ENCODE measurements at places on chromosomes 16 and 17.

DNA sequence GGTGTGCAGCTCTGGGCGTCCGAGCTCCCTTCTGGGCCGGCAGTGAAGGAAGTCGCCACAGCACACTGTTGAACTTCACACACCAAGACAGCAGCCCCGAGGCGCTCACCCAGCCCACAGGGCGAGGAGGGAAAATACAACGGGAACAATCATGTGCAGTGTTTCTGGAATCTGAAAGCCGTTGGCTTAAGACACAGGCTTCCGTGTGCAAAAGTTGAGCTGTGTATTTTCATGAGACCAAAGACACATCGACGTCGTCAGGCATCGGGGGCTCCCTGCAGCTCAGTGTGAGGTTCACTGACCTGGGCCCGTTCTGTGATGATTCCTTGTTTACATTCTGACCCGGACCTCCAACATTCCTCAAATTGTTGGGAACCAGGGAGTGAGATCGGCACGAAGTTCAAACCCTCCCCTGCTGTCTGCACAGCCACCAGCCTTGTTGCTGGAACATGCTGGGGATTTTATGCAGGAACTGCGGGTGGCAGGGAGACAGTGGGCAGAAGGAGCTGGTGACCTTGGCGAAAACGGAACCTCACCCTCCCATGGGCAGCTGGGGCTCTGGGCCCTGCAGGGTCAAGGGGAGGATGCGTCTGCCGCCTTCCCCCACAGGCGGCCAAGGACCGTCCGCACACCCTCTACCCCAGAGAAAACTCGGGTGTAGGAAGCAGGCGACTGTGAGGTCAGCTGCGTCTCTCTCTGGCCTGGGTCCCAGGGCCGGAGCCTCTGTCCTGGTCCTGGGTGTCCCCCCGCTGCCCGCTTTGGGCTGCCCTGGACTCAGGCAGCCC lies 72.2 kb downstream of the METRNL start:
- no peak for DNase-seq

DNA sequence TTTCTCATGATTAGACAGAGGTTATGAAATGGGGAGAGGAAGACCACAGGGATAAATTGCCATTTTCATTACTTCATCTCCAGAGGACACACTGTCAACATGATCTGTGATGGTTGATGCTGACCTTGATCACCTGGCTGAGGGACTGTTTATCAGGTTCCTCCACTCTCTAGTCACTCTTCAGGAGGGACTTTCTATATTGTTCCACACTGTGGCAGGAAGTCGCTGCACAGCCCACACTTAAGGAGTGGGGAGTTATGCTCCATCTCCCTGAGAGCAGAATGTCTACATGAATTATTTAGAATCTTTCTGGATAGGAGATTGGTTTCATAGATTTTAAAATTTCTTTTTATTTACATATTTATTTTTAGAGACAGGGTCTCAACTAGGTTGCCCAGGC lies 46.7 kb downstream of the CYB5B start:
- DNase-seq, result no peak

GRCh38 chr17:80800481-80801391 lies 190.9 kb upstream of the CHMP6 start:
- DNase-seq, result no peak

GRCh38 chr16:13103831-13104530 lies 202.6 kb downstream of the SHISA9 start:
- DNase-seq, result no peak

- no peak for DNase-seq
Measured at GRCh38 chr17:75404223-75404730, 1.2 kb downstream of the GRB2 start.

DNA sequence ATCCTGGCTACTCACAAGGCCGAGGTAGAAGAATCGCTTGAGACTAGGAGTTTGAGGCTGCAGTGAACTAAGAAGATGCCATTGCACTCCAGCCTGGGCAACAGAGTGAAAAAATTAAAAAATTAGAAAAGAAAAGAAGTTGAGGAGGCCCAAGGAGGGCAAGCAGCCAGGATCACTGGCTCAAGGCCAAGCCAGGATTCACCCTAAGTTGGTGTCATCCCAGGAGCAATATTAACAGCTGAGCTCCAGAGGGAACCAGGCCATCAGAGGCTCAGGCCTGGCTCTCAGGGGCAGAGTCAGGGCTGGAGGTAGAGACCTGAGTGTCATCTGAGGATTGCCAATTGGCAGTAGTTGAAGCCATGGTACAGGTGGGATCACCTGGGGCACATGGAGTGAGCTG lies 20.7 kb downstream of the DRC3 start:
- no peak for DNase-seq

GRCh38 chr17:56159826-56160380 lies 6.6 kb downstream of the ANKFN1 start:
- no peak for DNase-seq

DNA sequence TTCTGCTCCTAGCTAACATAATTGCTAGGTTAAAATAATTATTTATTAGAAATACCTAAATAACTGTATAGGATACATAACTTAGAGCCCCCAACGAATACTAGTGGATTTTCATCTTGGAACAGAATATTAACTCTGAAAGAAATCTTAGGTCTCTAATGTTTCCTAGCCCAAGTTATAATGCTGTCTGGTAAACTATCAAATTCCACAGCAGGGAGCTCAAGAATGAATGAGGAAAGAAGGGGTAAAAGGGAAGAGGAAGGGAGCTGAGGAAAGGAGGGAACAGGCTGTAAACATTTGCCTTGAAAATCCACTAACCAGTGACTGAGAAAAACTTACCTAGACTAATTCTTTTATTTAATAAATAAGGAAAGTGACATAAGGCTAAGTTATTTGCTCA lies 93.2 kb upstream of the NACA2 start:
- no peak for DNase-seq

DNA sequence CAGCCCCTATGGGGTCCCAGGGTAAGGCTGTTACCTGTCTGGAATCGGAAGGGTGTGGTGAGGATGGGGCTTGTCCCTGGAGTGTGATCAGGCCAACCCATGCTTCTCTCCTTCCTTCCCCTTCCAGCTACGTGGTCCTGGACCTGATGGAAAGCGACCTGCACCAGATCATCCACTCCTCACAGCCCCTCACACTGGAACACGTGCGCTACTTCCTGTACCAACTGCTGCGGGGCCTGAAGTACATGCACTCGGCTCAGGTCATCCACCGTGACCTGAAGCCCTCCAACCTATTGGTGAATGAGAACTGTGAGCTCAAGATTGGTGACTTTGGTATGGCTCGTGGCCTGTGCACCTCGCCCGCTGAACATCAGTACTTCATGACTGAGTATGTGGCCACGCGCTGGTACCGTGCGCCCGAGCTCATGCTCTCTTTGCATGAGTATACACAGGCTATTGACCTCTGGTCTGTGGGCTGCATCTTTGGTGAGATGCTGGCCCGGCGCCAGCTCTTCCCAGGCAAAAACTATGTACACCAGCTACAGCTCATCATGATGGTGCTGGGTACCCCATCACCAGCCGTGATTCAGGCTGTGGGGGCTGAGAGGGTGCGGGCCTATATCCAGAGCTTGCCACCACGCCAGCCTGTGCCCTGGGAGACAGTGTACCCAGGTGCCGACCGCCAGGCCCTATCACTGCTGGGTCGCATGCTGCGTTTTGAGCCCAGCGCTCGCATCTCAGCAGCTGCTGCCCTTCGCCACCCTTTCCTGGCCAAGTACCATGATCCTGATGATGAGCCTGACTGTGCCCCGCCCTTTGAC lies 2.4 kb downstream of the MAPK7 start:
- no peak for DNase-seq

DNA sequence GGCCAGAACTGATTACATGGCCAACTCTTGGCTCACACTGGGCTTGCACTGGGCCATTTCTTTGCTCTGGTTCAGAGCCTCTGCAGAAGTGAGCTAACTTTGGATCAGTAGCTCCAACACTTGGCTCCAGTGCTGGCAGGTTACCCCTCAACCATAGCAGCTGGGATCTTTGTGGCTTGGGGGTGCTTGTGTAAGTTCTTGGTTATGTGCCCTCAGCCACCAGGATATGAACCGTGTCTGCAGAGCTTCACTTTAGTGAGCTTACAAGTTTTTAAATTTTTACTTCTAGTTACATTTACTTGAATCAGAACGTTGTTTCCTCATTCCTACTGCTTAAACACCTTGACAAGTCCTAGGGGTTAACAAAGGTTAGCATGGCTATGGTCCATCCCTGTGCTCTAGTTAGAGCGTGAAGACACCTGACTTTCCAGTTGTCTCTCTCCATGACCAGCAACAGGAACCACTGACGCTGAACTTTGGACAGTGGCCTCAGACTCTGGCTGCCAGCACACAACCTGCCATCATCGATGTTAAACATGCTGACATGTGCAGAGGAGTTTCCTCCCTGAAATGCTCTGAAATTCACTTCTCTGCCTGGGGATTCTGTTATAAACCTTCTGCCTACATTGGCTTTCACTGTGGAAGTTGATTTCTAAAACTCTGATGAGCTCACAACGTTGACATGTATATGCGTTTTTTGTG lies 4.1 kb downstream of the PDF start:
- no peak for DNase-seq

DNA sequence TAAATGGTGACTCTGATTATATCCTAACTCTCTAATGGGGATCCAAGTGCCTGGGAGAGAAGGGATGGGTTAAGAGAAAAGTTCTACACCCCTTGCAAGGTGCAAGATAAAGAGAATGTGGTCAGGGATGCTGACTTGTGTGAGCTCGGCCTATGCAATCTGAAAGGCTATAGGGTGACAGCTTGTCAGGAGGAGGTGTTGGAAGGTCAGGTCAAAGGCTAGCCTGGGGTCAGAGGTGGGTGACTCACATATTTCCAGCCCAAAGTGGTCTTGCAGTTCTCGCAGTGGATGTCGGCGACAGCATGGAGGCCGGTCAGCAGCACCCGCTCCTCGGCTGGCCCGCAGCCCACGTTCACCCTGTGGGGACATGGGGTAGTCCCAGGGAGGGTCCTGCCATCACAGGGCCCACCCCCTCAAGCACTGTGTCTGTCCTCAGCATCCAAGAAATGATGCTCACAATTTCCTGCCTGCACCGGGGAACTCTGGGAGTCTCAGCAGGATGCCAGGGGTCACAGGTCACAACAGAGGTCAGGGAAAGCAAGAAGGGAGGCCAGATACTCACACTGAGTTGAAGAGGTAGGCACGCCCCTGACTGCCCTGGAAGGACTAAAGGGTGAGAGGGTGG lies 1.4 kb downstream of the YPEL3 start:
- no peak for DNase-seq

All from stimulated activated CD8-positive, alpha-beta memory T cell treated with anti-CD3 and anti-CD28 coated beads, Interleukin-2, amount 100 ng/mL, for 48 hours (primary cell).